Right hindlimb (tissue), 1 donor: ENCODE measurements at places on chromosomes 4 and X.

DNA sequence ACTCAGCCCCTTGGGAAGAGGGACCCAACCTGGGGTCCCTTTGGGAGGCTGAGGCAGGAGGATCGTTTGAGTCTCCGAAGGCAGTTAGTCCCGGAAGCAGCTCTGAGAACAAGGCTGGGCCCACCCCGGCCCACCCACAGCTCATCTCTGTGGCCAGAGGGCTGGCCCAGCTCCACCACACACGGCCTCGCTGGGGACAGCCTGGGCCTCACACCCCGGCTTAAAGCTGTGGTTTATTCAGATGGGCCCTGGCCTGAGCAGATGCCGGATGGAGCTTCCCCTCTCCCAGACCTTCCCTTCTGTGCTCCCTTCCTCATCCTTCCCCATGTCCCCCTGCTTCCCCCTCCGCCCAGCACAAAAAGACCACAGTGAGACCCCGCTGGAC is 54.4 kb downstream of the FAM53A start:
- DNase-seq = no peak

DNA sequence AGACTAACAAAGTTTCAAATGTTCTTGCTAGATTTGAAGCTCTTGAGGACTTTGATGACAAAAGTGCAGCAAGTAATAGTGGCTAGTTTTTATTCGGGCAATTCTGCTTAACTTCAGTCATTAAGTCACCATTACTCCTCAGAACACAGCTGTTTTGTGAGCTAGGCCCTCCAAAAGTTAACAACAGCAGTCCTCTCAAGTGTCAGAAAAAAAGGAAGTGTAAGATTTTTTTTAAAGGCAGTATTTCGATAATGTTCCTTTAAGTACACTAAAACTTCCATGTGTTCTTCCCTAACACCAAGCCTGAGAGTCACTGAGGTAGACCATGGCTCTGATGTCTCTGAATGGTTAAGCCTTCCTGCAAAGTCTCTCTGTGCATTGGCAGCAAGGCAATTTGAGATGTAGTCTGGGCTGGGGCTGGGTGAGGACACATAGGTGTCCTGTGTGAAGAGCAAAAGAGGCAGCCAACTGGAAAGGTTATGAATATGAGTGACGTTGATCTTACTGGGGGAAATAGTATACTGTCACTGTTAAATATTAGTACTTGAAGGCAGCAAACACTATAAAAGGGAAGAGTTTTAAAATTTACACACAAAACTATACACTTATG is 174.0 kb upstream of the MAP3K15 start:
- no peak for DNase-seq

DNA sequence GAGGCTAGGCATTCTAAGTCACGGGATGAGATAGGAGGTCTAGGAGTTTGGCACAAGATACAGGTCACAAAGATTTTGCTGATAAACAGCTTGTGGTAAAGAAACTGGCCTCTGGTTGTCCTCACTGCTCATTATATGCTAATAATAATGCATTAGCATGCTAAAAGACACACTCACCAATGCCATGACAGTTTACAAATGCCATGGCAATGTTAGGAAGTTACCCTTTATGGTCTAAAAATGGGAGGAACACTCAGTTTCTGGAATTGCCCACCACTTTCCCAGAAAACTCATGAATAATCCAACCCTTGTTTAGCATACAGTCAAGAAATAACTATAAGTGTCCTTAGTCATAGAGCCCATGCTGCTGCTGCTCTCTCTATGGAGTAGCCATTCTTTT is 286.9 kb downstream of the ZNF674 start:
- no peak for DNase-seq

DNA sequence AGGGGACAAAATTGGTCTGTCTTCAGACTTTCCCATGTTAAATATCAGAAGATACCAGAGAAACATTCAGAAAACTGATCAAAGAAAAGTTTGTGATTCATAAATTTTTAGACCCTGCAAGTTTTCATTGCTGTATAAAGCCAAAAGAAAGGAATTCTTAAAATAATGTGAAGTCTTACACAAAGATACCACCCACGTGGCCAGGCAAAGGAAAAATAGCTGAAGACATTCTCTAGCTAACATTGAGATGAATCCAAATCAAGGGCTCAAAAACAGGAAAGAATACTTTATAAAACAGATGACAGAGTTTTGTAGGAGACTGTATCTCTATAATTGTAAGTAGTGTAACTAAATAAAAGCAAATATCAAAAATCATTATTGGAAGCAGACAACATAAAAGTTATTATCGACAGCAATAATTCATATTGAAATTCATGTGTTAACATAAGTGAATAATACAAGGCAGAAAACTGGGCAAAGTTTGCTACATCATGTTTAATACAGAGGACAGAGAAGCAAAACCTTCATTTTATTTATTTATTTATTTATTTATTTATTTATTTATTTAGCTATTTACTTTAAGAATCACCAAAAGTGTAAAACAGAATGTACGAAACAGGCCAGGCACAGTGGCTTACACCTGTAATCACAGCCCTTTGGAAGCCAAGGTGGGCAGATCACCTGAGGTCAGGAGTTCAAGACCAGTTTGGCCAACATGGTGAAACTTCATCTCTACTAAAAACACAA is 204.6 kb upstream of the SLIT2 start:
- no peak for DNase-seq

DNA sequence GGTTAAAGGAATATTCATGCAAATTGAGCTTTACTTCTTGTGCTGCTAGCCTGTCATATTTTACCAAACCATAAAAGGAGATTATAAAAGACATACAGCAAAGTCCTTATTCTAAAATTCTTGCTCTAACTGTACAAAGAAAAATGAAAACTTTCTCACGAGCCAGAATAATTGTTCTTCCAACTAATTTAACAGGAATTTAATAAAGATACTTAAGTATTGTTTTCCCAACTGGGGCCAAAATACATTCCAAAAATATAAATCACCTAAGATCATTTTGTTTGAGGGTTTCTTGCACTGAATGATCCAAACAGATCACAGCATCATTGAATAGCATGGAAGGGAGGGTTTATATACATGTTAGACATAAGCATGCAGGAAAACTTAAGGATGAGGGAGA is 127.1 kb upstream of the PCDH18 start:
- DNase-seq = no peak

DNA sequence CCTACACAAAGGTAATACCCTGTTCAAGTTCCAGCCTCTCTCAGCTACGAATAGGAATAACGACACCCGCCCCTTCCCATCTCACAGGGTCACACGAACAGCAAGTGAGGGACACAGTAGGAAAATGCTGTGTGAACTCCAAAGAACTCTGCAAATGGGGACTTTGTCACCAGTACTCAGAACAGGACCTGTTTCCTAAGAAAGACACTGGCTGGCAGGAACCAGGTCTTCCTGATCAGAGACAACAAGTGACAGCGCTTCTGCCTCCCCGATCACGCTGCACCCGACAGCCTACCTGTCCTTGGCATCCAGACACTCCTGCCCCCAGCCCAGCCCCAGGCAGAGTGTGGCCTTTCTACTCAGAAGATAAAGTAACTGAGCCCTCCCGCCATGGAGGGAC is 14.2 kb downstream of the DCTD start:
- no peak for DNase-seq

GRCh38 chr4:38279650-38280322 is 319.6 kb downstream of the PTTG2 start:
- no peak for DNase-seq

- no peak for DNase-seq
Measured at GRCh38 chr4:73127839-73128453, 58.4 kb upstream of the COX18 start.

DNA sequence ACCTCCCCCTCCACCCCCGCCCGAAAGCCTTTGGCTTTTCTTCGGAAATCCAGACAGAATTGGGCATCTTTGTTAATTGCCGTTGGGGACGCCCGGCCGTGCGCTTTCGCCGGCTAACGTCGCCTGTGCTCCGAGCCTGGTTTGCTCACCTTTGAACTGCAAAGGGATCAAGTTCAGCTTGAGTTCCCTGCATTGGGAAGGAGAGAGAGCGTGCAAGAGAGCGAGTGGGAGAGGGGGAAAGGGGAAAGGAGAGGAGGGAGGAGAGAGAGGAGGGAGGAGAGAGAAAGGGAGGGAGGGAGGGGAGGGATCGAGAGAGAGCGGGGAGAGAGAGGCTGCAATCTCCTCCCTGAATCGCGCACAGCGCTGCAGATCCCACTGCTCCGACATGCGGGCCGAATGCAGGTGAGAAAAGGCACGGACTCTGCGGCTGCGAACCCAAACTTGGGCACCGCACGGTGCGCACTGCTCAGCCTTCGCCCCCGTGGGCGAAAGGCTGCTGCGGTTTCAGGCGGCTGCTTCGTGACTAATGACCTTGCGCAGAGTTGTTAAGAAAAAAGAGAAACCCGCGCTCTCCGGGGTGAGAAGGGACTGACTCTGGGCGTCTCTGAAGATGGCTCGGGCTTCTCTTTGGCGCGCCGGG is at the start of gene PCDH7:
Gene PCDH7, plus strand, starts transcription at position 349 of the 640 bp plus-strand sequence. CDS start 1,054 bp downstream, outside the sequence.
- DNase-seq = peak; percentile 87

GRCh38 chrX:71095981-71096759 is 519 bp downstream of the FOXO4 start:
- no peak for DNase-seq

DNA sequence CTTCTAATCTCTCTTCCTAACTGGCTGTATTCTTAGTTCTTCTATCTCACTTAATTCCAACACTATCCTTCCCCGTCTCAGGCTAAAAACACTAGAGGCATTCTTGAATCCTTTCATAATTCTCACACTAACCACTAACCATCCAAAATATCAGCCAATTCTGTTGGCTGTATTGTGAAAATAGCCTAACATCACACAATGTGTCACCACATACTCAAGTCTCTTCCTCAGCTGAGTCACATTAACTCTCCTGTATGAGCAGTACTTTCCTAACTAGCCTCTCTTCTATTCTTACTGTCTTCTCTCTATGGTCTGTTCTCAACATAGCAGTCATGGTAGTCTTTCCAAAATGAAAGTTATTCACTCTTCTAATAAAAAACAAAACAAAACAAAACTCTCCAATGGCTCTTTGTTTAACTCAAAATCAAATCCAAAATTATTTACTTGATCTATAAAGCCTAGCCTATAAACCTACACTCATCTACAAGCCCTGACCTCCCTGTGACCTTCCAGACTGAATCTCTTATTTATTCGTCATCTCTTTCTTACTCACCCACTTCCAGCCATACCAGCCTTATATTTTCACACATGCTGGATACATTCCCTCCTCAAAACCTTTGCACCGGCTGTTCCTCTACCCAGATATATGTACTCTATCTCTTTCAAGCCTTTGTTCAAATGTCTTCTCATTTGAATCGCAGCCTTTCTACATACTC is 445.9 kb downstream of the TLL1 start:
- no peak for DNase-seq

GRCh38 chr4:8644966-8645752 is 52.6 kb downstream of the CPZ start:
- DNase-seq = no peak

DNA sequence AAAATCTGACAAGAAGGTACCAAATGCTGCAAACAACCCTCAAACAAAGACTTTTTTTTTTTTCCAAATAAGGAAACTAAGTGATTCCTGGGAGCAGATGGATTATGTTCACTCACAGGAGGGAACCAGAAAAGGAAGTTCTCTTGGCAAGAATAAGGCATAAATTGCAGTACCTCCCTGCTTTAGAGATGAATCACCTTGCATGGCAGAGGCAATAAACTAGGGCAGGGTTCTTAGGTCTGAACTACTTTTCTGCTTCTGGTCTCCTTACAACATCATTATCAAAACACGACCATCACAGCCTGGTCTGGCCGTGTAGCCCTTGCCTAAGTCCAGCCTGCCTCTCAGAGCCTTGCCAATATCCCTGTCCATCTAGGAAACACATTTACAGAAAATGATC is 6.3 kb downstream of the TMEM31 start:
- no peak for DNase-seq

- no peak for DNase-seq
Measured at GRCh38 chr4:169795585-169795984, 37.8 kb upstream of the HPF1 start.

GRCh38 chr4:90207887-90208454 is 80.8 kb downstream of the CCSER1 start:
- DNase-seq = no peak

GRCh38 chr4:70158576-70158975 is 4.5 kb downstream of the PRR27 start:
- DNase-seq = no peak

GRCh38 chrX:101530944-101531343 is 19.4 kb upstream of the ARMCX1 start:
- DNase-seq = no peak

DNA sequence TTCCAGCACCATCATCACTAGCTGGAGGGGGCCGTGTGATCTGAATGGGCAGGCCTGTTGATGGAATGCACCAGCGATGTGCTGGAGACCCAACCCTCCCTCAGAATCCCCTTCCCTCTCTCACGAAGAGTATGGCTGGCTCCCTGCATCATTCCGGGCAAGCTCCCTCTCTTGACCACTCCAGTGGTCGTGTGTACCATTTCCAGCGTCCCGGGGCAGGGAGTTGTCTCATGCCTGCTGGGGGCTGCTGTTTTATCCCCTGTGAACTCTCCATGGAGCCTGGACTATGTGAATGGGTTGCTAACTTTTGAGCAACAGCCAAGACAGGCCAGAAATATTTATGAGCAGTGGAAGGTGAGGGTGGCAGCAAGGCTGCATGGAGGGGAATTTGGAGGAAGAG is 8.1 kb downstream of the CSAG1 start:
- no peak for DNase-seq

- DNase-seq = no peak
Measured at GRCh38 chrX:150942942-150943594, 40.1 kb upstream of the HMGB3 start.

DNA sequence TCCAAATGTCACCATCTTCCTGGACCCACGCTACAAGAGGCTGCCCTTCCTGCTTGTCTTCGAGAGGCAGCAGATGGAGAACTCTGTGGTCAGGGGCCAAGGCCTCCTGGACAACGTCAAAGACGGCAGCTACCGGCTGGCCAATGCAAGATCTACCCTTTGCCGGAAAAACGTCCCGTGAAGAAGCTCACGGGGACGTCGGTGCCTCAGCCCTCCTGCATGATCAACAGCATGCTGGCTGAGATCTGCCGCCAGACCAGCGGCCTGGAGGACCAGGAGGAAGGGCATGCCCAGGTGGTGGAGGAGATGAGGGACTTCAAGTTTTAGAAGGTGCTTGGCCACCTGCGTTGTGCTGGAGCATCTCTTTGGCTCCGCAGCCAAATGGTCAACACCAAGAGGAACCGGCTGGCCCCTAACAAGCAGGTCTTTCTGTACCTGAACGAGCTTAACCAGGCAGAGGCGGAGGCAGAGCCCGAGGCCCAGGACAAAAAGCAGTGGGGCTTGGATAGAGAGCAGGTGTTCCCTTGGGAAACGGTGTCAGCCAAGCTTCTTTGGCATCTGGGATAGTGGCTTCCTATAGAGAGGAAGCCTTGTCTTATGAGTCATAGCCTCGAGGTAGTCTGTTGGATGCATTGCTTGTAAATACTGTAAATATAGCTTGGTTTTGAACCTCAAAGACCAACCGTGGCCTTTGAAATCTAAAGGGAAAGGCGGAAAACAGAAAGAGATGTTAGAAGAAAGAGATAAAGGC is 94.8 kb upstream of the ELOVL6 start:
- no peak for DNase-seq

DNA sequence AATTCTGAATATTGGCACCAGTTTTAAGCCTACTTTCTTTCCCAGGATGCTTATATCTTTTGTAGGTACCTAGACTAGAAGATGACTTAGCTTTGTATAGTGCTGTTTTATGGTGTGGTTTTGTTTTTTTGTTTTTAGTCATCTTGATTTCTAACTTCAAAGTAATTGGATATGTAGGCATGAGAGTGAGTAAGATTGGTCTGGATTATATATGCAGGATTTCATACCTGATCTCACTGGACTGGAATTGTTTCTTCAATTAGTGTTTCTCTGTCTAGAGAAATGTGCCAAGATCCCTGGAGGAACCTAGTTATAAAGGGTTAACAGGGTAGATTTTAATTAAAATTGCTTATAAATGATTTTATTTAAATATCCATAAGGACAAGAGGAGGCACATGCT is 23.1 kb downstream of the NAP1L5 start:
- DNase-seq = no peak
